NCI-H446 treated with DMSO at 0.1 percent for 48 hours (cell line): ENCODE measurements at places on chromosomes 7 and 10.

- DNase-seq, result no peak
These were observed 26.7 kb downstream of the SEC23IP start for GRCh38 chr10:119919271-119919670.

DNA sequence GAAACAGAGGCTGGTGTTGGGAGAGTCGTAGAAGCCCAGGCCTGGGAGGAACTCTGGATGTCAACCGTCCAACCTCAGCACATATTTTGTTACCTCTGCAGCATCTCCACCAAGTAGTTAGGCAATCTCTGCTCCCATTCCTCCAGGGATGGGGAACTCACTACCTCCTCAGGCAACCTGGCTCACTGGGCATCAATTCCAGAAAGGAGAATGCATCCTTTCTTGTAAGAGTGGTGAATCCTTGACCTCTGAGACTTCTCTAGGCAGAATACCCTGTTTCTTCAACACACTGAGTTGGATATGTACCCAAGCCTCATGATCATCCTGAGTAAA is 136.7 kb upstream of the ZMIZ1 start:
- no peak for DNase-seq

DNA sequence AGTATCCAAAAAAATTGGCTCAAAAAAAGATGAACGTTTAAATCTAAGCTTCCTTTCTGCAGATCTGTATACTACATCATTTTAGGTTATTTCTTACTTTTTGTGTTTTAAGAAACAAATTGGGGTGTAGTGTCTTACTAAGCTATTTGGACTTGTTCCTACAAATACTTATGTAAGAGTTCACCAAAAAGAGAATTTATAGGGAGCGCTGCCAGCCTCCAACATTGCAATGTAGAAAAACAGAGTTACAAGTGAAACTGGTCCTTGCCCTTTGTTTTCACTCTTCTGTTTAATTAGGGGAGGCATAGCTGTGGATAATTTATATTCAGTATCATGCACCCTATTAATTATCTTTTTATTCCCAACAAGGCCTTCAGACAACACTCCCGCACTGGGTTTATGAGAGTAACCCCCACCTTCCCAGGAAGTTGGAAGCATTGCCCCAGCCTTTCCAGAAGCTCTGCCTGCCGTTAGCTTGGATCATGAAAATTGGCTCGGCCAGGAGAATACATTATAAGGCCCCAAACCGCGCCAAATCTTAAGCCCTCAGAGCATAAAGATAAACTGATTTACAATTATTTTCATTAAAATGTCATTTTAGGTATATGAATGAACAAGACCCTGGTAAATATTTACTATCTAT is 261.8 kb upstream of the KLF6 start:
- DNase-seq, result no peak

DNA sequence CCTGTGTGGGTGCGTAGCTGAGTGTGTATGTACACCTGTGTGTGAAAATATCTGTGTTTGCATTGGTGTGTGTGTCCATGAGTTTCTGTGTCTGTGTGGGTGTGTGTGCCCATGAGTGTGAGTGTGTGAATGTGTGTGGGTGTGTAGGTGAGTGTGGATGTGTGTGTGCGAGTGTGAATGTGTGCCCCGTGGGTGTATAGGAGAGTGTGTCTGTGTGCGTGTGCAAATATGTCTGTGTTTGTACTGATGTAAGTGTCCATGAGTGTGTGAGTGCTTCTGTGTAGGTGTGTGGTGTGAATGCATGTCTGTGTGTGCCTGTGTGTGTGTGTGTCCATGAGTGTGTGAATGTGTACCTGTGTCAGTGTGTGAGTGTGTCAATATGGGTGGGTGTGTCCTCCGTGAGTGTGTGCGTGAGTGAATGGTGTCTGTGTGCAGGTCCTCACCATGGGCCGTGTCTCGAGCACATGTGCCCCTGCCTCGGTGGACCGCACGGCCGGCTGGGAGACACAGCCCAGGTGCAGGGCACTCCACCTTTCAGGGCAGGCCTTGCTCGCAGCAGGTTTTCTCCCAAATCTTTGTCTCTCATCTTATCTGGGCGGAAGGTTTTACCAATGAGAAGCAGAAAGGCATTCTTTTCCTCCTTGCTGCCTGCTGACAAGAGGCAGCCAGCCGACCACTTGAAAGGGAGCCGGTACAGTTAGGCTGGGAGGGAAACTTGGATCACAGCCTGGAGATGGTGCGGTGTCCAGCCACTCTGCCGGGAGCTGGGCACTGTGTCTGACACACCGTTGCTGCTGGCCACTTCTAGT is 107.1 kb upstream of the FAM20C start:
- no peak for DNase-seq

GRCh38 chr10:13792006-13792405 is 205.2 kb downstream of the PRPF18 start:
- no peak for DNase-seq

GRCh38 chr7:22832401-22832800 is 9.8 kb upstream of the TOMM7 start:
- no peak for DNase-seq

DNA sequence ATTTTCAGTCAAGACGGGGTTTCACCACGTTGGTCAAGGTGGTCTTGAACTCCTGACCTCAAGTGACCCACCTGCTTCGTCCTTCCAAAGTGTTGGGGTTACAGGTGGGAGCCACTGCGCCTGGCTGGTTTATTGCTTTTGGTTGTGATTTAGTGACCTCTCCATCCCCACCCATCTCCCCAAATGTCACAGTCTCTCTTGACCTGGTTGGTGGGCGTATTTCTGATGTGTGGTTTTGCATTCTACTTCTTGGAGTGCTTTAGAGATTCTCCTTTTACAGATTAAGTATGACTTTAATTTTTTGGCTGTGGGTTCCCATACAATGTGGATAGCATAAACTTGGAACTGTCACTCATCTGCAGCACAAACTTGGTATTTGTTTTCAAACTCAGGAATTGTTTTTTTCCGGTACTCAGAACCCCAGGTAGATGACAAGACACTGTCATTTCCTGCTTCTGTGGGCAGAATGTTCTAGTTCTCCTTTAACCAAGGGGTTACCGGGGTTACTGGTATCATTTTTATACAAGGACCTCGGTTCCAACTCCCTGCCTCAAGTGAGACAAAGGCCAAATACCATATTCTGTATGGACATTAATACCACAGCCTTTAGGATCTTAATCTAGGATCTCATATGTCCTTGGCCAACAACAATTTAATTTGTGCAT is 50.5 kb downstream of the MRC1 start:
- no peak for DNase-seq

- DNase-seq, result no peak
These were observed 120.9 kb upstream of the LRRTM3 start for GRCh38 chr10:66804962-66805361.

DNA sequence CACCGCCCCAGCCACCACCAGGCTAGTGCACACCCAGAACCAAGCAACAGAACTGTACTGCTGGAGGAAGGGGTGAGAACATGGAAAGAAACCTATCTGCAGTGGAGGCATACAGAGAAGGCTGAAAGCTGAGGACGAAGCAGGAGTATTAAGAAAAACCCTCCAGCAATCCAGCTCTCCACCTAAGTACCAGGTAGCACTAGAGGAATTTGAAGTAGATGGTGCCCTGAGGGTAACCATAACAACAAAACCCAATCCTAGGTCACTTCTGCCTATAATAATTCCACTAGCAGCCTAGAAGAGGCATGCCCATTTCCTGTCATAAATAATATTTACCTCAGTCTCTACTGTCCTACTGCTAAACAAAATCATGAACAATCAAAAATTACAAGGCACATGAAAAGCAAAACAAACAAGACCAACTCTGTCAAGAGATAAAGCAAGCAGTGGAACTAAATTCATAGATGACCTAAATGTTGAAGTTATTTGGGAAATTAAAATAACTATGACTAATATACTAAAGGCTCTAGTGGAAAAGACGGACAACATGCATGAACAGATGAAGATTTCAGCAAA is 51.1 kb downstream of the HYCC1 start:
- DNase-seq, result no peak

GRCh38 chr7:37320848-37321468 is 127.7 kb downstream of the ELMO1 start:
- peak; percentile 11 for DNase-seq

DNA sequence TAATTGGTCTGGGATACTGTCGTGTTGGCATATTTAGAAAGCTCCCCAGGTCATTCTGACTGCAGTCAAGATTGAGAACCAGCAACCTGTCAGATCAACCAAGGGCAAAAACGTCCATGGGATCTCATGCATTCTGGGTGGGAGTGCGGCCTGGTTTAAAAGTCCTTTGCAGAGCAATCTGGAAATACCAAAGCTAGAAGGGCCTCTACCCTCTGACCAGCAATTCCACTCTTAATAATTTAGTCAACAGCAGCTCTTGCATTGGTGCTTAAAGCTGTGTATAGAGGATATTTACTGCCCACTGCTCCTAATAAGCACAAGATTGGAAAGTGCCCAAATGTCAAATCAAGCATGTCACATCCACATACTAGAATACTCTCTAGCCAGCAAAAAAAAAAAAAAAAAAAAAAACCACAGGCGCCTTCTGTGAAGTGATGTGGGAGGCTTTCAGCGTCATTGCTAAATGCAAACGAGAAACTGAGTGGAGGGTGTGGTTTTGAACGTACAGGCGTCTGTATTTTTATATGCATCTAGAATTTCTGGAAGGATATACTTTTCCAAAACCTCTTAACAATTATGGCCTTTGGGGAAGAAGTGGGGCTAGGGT is 44.8 kb upstream of the HSPA12A start:
- DNase-seq, result peak; percentile 25

GRCh38 chr7:36506820-36507219 is 117.2 kb downstream of the ANLN start:
- no peak for DNase-seq

GRCh38 chr7:71868797-71869196 is 543.3 kb downstream of the CALN1 start:
- DNase-seq, result no peak

DNA sequence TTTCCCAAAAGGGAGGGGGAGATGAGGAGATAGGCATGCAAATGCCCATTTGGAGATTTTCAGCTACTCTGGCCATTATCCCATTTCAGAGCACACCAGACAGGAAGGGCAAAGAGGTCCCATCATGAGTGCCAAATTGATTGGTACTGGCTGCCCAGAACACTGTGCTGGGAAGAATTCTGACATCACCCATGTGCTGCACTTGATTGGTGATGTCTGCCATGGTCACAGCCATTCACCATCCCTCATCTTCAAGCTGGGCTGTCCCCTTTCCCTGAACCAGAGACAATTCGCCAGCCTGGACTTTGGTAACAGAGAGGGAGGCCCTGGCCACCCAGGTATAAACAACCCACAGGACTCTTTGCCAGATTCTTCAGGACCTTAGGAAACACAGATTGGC is 23.2 kb upstream of the RADIL start:
- DNase-seq, result no peak

GRCh38 chr10:29546773-29547313 is 87.9 kb downstream of the SVIL start:
- no peak for DNase-seq

GRCh38 chr7:118350260-118350659 is 125.8 kb downstream of the ANKRD7 start:
- DNase-seq, result no peak

GRCh38 chr7:46871516-46871915 is 710.4 kb downstream of the TNS3 start:
- DNase-seq, result no peak

DNA sequence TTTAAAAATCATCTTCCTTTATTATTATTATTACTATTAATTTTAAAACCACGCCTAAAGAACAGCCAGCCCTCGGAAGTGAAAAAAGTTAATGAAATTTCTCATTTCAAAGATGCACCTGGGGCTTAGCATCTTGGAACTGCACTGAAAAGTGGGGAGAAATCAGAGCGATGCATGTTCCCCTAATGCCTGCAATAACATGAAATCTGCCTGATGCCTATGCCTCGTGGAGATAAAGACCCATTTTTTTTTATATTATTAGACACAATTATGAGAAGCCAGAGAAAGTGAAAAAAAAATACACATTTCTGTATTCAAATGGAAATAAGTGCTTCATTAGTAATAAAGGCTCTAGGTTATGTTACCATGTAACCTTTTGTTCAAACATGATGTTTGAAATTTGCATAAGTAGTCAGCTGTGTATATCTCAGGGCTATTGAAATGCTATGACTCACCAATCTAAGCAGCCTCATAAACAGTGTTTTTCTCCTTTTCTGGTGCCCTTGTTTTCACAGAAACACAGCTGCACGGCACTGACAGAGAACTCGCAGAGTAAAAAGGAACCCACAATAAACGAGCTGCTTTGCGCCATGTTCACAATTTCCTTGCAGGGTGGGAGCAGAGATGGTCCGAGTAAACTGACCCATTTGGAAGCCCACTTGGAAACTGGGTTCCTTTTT is 175.8 kb upstream of the PRKCQ start:
- no peak for DNase-seq

DNA sequence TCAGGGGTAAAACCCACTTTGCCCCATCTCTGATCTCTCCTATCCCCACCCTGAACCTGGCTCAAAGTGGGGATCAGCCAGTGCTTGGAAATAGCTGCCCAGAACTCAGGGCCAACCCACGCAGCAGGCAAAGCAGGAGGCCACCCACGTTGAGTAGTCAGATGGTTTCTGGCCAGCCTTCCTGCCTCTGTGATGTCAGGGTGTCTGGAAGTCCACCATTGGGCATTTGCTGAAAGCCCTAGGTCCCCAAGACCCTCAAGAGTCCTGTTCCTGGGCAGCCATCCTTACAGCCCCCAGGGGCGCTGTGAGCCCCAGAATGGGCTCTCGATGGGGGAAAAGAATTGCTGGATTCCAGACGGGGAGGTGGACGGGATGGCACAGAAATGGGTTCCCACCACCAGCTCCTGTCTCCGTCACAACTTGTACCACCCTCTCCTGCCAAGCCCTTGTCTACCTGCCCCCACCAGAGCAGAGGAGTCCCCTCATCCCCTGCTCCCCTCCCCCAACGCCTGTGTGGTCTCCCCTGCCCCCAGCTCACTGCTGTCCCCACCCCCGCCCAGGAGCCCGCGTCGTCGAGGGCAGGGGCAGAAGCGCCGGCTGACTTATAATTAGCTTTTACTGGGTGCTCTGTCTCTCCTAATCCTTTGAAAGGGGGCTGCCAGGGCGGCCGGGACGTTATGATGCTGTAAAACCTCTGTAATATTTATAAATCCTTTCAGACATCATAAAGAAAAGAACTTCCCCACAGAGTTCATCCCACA is 3.9 kb downstream of the MYL10 start:
- no peak for DNase-seq

DNA sequence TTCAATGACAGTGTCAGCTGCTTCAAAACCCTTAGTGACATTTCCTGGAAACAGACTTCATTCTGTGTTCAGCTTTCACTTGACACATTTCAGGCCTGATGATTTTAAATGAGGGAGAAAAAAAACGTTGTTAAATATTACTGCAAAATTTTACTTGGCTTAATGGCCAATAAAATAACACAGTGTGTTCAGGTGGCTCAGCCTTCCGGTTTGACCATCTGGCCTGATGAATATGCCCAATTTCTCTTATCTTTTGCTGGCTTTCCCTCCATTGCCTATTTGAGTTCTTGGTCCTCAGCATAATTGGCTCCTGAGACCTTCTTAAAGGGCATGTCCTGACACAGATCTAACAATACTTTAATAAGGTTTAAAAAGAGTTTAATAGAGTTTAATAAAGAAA is 462.4 kb downstream of the ADRA2A start:
- no peak for DNase-seq

- DNase-seq, result no peak
These were observed 3.1 kb upstream of the CLEC5A start for GRCh38 chr7:141949911-141950310.

- peak; percentile 13 for DNase-seq
These were observed 29.5 kb downstream of the PLXDC2 start for GRCh38 chr10:19845503-19846368.
